ENCODE measurements at places on chromosomes 6 and 20.

- DNase-seq, result no peak
Measured at GRCh38 chr20:13288357-13288756, 67.3 kb downstream of the ISM1 start.

DNA sequence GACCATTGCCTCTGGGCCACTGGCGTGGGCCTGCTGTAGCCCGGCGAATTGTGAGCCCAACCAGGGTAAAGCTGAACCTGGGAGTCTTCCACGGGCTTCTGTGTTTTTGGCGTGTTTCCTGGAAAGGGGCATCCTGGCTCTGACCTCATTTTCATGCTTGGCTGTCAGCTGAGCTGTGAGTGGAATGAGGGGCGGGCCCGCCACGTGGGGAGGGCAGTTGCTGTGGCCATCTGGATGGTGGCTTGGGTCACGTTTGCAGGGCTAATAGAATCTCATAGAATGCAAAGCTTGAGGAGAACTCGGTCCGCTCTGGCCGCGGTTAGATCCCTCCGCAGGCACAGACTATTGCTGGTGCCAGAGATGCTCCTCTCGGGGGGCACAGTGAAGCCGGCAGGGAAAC, 263.0 kb downstream of the SMOC2 start:
- DNase-seq, result no peak

DNA sequence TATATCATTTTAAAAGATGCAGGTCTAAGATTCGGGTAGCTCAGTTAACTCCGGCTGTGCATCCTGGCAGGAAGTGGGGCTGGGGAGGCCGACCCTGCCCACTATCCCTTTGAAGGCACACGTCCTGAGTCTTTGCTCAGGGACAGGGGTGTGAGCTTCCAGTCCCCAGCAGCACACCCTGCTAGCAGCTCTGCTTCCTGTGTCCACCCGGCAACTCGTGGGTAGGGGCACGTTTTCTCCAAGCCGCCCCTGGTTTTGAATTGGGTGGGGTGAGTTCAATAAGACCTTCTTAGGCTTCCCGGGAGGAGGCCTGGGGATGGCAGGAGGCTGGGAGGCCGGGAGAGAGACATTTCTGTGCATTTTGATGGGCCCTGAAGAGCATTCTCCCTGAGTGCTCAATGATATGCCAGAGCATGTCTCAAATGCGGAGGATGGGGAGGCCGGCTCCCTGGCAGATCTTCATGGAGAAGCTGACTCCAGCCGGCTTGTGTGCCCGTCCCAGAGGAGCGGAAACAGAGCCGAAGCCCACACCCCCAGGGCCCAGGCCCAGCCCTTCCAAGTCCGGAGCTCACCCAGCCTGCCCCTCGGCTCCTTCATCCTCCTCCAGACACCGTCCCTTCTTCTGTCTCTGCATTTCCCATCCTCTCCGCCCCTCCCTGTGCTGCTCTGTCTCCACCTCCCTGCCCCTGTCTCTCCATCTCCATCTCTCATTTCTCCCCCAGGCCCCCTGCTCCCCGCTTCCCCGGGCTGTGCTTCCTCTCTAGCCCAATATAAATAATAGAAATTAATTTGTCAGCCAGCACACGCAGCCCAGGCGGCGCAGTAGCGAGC, 36.3 kb upstream of the ZFAND3 start:
- DNase-seq, result no peak

GRCh38 chr6:10479939-10480700, 41.0 kb upstream of the GCNT2 start:
- no peak for DNase-seq

DNA sequence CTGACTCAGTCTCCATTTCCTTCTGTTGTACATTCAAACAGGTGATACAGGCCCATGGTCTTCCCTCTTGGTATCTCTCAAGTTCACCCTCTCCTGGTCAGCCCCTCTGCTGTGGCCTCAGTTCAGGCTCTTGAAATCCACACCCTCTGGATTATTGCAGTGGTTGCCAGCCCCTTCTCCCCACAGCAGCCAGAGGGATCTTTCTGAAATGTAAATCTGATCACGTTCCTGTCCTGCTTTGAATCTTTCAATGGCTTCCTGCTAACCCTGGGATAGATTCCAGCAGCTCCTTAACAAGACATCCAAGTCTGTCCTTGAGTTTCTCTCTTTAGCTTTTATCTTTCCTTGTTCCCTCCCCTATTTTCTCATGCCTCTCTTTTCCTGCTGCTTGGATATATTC, 22.2 kb downstream of the CHMP4B start:
- DNase-seq, result no peak

GRCh38 chr20:34525342-34525708, 9.1 kb downstream of the DYNLRB1 start:
- DNase-seq, result no peak

DNA sequence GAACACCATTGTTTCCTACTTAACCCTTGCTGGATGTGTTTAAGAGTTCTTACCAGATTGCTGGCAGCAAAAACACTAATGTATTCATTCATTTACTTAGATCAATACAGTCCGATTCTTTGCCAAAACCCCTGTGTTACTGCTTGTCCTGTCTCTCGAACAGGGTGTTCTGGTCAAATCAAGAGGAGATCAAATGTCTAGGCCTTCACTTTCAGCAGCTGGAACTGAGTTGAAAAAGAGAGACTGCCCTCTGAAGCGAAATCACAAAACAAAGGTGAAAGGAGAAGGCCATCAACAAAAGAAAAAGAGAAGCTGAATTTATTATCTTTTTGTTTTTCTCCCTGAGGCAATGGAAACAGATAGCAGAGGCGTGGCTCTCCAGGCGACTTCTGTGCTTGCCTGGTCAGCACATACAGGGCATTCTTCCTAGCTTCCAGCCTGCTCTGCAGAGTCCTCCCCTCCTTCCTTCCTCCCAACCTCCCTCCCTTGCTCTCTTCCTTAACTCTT, 44.1 kb upstream of the GCM1 start:
- no peak for DNase-seq

DNA sequence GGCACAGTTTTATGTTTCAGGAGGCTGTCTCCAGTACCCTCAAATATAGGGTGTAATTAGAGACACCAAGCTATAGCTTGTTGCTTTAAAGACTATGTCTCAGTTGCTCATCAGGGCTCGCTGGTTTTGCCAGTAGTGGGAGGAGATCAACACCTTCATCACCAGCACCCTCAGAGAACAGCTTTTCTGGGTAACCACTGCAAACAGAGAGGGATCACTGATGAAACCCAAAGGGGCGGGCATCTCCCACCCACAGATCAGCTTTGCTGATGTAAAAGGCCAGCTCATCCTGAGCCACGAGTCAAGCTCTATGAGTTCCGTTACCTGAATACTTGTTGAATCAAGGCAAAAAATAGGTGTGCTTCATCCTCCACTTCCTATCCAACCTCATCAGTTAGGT, 187.7 kb downstream of the AIG1 start:
- no peak for DNase-seq

GRCh38 chr6:13484138-13484708, 3.2 kb downstream of the GFOD1 start:
- DNase-seq, result no peak

GRCh38 chr20:17902531-17903083, 66.0 kb downstream of the SNX5 start:
- DNase-seq, result no peak

DNA sequence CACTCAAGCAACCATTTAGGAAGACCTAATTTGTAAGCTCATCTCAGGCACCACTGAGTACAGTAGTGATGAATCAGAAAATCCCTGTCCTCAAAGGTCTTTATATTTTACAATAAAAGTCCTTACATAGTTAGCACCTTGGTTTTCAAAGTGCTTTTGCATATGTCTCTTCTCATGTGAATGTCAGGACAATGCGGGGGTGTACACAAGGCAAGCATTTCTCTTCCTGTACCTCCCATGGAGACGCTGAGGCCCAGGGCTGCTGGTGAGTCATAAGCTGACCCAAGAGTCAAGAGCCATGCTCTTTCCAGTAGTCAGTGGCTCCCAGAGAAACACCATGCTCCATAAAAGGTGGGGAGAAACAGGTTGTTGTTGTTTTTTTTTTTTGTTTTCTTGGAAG, 174.0 kb downstream of the GJA10 start:
- no peak for DNase-seq

DNA sequence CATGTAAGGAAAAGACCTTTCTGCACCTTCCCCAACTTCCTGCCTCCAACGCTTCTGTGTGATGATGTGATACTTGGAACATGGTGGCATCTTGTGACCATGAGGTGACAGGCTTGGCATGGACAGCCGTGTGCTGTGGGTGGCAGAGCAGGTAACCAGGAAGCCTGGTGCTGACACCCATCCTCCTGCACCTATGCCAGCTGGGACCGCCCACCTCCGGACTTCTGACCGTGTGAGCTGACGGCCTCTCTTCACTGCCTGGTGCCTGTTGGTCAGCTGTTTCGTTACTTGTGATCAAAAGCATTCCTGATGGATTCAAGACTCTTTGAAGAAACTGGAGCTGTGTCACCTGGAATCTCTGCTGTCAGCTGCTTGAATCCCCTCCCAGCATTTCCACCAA, 70.3 kb downstream of the TMEM242 start:
- no peak for DNase-seq

- no peak for DNase-seq
Measured at GRCh38 chr20:23059846-23060245, 10.4 kb upstream of the THBD start.

DNA sequence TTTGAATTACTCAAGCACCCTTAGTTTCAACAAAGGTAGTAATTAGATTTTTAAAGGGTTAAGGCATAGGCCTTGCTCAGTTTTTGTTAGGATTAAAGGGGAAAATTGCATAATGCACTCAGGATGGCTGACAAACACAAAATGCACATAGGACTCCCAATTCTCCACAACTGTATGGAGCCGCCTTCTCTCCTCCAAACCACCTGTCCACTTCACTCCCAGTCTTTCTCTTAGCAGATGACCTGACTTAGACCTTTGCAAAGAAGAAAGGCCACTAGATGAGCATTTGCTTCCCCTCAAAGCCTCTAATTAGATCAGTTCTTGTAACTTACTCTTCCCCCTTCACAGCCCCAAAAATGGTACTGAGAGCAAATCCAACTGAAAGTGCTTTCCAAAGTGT, 20.1 kb downstream of the NSFL1C start:
- DNase-seq, result no peak

GRCh38 chr6:137919837-137920730, 53.0 kb downstream of the TNFAIP3 start:
- no peak for DNase-seq

DNA sequence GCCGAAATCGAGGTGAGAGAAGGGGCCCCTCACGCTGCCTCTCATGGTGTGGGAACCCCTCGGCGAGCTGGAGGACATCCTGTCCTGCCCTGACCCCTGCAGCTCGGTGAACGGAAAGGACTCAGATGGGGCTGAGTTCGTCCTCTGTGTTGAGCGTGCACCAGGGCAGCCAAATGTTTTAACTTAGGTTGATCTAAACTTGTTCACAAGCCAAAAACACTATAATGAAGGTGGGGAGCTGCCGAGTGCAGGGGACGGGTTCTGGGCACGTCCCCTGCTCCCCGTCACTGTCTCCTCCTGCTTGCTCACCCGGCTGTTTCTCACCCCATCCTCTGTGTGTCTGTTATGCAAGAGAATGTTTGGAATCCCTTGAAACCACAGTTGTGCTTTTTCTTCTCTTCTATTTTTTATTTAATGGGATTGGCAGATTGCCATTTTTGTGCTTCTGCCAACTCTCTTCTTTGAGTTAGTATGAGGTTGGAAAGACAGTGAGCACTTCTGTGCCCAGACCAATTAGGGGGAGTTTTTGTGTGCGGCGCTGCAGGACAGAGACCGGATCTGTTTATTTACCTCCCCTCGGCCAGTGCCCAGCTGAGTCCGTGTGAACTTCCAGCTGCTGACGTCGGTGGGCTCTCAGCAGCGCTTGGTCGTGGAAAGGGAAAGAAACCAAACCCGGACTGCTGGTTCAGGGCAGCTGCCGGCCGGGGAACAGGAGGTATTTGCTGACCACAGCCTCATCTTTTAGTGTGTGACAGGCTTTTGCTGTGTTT, 158.1 kb downstream of the DTNBP1 start:
- no peak for DNase-seq
